Calu3 (cell line): ENCODE measurements at places on chromosomes 16 and 17.

DNA sequence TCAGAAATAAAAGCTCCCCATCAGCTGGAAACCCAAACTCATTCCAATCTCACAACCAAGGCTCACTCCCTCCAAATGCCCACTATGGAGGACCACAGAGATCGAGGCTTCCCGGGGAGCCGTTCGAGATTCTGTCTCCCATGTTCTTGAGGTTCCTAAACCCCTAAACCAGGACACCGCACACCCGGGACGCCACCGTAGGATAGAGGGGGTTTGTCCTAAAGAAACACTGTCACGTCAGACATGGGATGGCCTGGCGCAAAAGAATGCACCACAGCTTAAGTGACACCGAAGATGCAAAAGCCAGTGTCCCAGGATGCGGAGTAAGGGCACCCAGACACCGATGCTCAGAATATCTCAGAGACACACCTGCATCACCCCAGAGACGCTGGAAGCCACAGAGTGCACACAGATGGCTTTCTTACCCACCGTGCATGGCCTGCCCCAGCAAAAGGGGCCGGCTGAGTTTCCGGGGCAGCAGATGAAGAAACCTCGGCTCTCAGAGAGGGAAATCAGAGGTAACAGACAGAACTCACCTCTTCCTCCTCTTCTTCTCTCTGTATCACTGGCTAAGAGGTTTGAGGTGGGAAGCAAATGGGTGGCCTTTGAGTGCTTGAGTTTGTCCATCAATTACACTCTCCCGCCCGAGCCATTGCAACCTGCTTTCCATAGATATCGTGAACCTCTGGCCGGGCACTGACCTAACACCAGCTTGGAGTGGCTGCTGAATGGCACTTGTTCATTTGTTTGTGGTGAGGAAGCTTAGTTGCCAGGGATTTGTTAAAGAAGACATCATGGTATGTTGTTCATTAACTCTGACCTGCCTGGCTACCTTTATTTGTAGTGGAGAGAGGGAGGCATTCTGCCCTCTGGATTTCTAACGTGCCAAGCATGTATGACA lies 65.1 kb upstream of the TNRC6C start:
- no peak for DNase-seq

- DNase-seq, result peak; percentile 39
Measured at GRCh38 chr17:77948690-77949114, 9.8 kb upstream of the TNRC6C start.

DNA sequence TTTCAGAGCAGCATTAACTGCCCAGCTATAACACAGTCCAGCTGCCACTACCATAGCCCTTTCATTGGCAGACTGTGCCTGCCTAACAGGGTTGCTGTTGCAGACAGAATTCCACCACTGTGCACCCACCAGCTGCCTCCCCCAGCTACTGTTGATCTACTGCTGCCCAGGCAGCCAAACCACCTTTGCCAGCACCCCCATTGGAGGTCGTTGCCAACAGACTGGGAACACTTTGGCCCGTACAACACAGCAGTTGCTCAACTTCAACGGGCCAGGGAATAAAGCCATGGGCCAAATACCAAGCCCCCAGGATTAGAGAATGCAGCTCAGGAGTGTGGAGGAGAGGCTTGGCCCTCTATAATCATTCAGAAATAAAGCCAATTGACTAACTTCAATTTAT lies 473.6 kb downstream of the CDH11 start:
- no peak for DNase-seq

DNA sequence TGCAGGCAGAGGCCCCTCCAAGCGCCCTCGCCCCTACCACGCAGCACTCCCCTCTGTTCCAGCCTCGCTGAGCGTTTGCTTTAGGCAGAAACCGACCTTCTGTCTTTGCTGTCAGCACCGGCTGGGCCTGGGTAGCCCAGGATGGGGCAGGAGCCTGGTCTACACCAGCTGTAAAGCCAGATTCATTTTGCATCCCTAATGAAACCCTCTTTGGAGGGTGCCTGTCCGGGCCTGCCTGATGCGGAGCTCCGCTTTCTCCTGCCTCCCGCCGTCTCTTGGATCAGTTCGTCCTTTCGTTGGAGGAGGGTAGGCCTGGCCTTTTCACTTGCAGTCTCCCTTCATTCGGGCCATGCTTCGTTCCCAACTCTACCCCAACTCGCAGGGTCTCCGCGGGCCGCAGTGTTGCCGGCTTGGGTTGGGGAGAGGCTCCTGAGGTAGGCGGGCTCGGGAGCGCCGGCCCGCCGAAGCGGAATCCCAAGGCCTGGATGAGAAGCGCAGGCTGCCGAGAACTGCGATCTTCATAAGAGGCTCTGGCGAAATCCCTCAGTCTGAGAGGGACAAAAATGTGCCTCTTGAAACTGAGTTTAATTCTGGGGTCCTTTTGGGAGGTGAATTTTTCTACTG lies 4.8 kb upstream of the HOXB8 start:
- no peak for DNase-seq

DNA sequence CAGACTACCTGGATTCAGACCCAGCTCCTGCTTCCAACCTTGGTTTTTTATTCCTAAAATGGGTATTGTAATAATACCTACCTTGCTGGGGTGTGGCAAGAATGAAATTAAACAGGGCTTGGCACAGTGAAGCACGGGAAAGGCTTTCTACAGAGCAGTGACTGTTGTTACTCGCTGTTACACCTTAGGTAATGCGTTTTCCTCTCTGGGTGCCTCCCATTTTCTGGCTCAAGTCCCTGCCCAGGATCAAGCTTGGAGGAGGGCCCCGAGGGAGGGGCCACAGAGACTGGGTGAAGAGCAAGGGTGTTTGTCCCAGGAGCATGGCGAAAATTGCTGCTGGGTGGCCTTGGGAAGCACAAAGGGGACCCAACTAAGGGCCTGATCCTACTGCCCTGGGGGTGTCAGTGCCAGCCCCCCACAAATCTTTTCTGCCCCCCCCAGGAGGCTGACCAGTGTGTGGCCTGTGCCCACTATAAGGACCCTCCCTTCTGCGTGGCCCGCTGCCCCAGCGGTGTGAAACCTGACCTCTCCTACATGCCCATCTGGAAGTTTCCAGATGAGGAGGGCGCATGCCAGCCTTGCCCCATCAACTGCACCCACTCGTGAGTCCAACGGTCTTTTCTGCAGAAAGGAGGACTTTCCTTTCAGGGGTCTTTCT lies 13.3 kb downstream of the MIEN1 start:
- peak; percentile 89 for DNase-seq

GRCh38 chr16:70018254-70018653 lies 67.1 kb downstream of the CLEC18A start:
- peak; percentile 29 for DNase-seq

GRCh38 chr16:50316848-50317630 lies 50.7 kb downstream of the ADCY7 start:
- no peak for DNase-seq

DNA sequence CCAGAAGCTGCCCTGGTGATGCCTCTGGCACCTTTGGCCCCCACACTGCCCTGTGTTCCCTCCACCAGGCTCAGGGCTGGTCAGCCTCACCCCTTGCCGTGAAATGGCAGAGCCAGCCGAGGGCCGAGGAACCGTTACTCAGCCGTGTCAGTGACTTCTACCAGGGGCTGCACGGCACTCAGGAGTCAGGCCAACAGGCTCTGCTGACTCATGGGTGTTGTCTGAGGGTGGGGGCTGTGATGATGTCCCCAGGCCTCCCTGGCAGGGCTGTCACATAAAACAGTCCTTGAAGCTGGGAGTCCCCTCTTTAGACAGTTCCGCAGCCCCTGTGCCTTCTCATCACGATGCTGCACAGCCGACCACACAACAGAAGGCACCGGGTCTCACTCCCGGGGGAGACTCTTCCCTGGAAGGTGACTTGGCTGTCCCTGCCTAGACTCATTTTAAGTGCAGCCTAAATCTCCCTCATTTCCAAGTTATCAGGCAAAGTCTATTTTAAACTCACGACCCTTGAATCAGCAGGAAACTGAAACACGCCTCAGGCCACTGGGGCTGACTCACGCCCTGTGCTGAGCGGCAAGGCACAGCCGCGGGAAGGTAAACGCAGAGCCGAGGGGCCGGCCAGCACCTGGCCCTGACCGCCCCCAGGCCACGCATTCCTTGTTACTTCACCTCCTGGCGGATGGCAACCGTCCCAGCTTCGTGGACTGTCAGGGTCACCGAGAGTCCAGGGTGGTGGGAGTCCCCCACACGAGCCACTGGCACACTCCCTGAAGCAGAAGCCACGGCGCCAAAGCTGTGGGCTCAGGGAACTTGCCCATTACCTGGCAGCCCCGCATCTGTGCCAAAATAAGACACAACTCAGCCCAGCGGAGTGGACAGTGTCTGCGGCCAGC lies 102.6 kb downstream of the ZNF778 start:
- peak; percentile 83 for DNase-seq

DNA sequence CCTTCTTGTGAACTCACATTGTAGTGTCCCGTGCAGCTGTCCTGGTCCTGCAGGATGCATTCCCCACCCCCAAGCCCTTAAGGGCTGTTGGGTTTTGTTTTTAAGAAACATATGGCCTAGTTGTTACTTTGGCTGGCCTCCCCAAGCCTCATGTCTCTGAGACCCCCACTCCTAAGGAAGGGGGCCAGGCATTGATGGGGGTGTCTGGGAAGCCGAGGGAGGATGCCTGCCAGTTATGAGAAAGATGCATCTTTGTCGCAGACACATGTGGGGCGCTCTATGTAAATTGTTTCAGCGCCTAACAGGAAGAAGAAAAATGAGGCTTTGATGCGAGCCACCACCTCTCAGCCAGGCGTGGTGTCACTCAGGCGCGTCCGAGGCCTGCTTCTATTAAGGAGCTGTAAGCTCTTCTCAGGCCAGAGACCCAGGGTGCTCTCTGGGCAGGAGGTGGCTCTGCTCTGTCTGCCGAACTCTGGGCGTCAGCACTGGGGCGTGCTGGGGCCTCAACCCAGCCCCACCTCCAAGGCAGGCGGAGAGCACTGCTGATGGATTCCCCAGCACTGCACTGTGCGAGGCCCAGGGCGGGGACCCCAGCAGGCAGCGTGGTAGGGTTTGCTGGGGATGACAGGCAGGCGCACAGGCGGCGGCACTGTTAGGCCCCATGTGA lies 70.6 kb downstream of the SREBF1 start:
- DNase-seq, result no peak

GRCh38 chr17:19238167-19238505 lies 970 bp downstream of the EPN2 start:
- peak; percentile 14 for DNase-seq

DNA sequence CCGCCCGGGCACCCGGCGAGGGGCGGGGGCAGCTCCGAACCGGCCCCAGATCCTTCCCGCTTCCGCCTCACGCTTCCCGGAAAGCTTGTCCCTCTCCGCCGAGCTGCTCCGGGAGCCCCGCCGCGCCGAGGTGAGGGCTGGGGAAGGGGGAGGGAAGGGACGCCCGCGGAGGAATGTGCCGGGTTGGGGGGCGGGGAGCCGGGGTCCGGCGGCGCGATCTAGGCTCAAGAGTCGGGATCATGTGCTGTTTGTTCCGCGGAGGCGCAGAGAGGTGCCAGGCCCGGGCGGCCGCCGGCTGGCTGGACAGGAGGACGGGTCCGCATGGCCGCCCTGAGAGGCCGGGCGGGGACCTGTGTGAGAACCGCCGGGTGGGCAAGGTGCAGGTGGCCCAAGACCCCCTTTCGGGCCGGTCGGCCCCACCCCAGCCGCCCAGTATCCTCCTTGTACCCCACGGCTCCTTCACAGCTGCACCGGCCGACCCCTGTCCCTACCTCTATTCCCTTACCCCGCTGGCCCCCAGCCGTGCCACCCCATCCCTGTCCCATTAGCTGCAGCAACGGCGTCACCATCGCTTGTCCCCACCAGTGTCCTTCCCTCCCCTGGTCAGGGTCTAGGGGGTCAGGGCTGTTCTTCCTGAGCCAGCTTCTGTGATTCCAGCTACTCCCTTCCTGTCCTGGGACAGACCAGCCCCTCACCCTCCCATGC lies 429 bp downstream of the KIF1C start:
- no peak for DNase-seq

DNA sequence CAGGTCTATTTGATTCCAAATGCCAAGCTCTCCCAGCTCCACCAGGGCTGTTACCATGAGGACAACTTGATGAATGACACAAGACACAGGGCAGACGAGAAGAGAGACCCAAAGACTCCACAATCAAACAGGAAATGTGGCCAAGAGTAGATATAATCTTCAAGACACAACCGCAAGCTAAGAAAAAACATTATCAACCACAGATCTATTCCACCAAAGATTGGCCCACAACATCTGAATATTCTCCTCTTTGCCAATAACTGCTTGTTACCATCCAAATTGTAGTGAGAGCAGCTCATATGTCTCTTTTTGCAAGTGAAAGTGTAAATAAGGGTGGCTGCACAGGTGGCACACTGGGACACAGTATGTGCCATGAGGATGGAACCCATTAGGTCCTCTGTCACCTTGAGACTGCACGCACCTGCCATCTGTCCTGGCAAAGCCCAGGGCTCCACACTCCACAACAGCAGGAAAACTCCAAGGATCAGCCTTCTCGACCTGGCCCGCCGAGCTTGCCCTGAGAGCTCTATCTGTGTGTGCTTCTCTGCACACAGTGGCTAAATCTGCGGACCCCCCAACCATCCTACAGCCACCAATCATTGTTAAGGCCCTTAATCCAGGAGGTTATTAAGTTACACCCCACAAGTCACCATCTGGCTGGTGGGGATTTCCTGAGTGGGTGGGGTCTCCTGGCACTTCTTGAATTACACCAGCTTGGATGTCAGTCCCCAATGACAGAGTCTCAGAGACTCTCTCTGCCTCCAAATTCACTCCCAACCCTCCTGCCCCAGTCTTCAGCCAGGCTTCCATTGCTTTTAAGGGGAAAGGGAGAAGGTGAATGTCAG lies 50.5 kb downstream of the DYNLRB2 start:
- DNase-seq, result no peak

GRCh38 chr16:78154729-78155461 lies 55.4 kb downstream of the WWOX start:
- no peak for DNase-seq

GRCh38 chr17:41329279-41329948 lies 13.9 kb upstream of the KRTAP17-1 start:
- peak; percentile 85 for DNase-seq

- no peak for DNase-seq
Measured at GRCh38 chr16:31409433-31409832, 16.3 kb downstream of the ITGAD start.
